ENCODE measurements at places on chromosomes 11 and 22.

GRCh38 chr22:32050678-32051515 is 7.8 kb downstream of the SLC5A1 start:
- DNase-seq, result peak; percentile 99

DNA sequence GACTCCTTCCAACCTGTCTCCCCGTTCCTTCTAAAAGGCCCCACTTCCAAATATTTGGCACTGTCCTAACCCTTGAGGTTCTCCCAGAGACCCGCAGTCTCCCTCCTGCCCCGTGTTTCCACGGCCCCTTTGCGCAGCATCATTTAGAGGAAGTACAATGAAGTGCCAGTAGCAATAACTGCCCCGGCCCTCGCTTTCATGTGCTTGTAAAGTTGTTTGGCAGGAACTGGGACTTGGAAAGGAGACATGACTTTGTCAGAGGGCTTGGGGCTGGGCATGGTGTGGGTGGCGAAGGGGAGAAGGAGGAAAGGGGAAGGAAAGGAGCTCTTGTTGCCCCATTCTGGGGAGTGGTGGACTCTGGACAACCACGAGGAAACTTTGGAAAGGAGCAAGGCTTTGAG is 2.6 kb downstream of the CD44 start:
- no peak for DNase-seq

DNA sequence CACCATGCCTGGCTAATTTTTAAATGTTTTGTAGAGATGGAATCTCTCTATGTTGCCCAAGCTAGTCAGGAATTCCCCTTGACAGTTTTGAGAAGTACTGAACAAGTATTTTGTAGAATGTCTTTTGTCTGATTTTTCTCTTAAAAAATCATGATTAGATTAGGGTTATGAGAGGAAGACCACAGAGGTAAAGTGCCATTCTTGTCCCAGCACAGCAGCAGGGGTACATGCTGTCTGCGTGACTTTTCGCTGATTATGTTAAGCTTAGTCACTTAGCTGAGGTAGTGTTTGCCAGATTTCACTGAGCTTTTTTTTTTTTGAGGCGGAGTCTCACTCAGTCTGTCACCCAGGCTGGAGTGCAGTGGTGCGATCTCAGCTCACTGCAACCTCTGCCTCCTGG is 13.6 kb upstream of the NUP160 start:
- DNase-seq, result peak; percentile 33

DNA sequence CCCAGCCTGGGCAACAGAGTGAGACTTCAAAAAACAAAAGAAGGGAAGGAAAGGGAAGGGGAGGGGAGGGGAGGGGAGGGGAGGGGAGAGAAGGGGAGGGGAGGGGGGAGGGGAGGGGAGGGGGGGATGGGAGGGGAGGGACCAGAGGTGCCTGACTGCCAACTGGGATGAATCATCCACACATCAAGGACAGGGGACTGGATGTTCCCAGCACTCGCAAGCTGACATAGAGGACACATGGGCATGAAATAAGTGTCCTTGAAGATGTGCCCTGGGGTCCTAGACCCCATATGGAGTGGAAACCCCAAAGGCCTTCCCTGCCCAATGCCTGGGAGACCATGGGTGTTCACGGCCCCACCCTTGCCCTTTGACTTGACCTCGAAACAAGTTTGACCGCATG is 19.8 kb downstream of the TST start:
- DNase-seq, result peak; percentile 21

- no peak for DNase-seq
Measured at GRCh38 chr22:47139013-47139789, 376.8 kb downstream of the TBC1D22A start.

Measured in epithelial cell of esophagus (primary cell).